Activated CD8-positive, alpha-beta memory T cell treated with anti-CD3 and anti-CD28 coated beads, Interleukin-2, amount 50 U/mL, for 4 hours (primary cell): ENCODE measurements at places on chromosomes 7 and 10.

- DNase-seq = peak; percentile 28
Measured at GRCh38 chr10:70381471-70382421, 679 bp downstream of the LRRC20 start.

- no peak for DNase-seq
Measured at GRCh38 chr10:114057855-114058254, 14.2 kb downstream of the ADRB1 start.

GRCh38 chr7:74020390-74020789, 7.6 kb upstream of the ELN start:
- no peak for DNase-seq

- no peak for DNase-seq
Measured at GRCh38 chr10:61301575-61301974, 151.6 kb downstream of the TMEM26 start.

DNA sequence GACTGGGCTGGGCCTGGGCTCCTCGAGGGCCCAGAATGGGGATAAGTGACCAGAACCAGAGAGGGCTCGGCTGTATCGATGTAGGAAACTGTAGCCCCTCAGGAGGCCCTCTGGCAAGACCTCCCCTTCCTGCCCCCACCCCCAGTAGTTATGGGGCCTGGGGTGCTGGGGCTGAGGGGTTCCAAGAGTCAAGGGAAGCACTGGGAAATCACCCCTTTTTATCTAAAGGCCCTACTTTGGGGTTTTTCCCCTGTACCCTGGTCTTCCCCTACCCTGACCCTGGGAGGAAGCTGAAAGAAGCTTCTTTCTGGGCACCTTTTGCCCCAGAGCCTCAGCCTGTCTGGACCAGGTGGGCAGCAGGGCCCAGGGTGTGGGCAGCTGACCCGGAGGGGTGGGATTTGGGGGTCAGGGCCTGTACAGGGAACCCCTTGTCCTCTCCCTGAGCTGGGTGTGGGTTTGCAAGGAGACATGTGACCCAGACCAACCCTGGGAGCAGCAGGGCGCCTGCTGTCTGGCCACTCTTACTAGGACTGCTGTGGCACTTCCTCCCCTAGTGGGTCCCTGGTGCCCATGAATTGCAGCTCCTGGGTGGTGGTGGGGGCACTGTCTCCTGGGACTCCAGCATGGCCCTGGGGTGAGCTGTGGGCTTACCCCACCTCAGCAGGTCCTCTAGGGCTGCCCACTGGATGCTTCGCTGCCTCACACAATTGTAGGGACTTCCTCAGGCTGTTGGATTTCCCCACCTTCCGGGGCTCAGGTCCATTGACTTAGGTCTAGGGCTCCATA, 1.5 kb downstream of the IRF5 start:
- no peak for DNase-seq

DNA sequence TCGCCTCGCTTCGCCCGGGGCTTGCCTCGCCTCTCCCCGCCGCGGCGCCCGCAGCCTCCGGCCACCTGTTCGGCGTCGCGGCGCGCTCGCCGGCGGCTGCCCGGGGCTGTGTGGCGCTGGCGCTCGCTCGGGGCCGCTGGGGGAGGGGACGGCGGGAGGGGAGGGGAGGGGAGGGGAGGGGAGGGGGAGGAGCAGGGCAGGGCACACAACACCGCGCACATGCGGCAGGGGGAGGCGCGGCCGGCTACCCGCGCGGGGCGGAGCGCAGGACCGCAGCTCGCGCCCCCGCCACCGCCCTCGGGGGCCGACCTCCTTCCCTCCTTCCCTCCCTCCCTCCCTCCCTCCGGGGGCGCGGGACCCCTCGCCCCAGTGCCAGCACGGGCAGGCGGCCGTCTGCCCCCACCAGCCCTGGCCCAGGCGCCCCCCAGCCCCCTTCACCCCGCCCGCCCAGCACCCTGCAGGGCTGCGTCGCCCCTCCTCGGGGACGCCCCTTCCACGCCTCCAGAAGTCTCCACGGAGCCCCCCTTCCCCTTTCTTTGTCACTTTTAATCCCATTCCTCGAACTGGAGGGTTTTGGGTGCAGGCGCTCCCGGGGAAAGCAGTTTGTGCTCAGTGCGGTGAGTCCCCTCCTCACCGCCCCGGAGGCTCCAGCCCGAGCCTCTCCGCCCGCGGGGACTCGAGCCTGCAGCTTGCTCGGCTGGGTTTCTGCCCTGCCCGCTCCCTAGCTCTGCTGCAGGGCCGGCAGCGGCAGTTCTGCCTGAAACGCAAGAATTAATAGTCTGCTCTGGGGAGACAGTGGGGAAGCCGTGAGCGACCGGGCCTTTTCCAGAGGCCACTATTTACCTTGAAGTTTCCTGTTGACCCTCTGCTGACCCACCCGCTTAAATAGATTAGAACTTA, at the start of gene PARD3:
Gene PARD3 (minus strand): TSS at position 112 of the 900 bp plus-strand sequence. CDS start 301 bp downstream, outside the sequence.
- no peak for DNase-seq

DNA sequence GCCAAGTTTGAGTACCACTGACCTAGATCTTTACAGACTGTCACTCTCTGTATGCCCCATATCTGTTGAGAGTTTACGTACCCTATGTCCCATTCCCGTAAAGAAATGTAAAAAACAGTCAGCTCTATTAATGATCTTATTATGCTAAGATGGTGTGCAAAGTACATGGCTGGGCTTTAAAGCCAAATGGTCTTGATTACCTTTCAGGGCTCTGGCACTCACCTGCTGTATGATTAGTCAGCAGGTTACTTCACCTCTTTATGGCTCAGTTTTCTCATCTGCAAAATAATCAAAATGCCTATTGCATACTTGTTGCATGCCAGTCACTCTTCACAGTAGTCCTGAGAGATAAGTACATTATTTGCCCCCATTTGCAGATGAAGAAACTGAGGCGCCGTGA, 54.2 kb downstream of the LHFPL3 start:
- DNase-seq = no peak

DNA sequence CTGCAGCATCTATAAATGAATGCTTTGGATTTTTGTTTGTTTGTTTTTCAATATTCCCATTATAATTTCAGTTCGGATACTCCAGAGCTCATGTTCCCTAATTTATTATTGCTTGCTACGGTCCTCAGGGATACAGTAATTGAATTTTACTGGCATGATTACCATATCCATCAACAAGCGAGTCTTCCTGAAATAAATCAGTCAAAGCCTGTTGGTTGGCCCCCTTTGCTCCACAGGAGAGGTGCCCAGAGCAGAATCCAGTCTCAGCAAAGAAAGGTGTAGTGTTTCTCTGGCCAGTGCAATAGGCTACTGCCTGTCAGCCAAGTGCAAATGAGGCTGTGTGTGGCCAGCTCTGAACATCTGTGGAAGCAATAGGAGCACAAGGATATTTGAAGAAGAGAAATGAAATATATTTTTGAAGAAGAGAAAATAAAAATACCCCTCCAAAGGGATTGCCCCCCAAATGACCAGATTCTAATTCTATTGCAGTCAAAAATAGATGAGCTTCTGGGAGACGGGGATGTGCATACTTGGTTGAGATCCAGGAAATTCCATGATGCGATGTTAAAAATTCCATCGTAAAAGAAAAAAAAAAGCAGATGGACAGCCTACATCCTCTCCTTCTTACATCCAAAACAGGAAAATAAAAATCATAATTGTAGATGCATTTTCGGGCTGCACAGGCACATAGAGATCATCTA, 18.1 kb downstream of the TRIL start:
- no peak for DNase-seq

DNA sequence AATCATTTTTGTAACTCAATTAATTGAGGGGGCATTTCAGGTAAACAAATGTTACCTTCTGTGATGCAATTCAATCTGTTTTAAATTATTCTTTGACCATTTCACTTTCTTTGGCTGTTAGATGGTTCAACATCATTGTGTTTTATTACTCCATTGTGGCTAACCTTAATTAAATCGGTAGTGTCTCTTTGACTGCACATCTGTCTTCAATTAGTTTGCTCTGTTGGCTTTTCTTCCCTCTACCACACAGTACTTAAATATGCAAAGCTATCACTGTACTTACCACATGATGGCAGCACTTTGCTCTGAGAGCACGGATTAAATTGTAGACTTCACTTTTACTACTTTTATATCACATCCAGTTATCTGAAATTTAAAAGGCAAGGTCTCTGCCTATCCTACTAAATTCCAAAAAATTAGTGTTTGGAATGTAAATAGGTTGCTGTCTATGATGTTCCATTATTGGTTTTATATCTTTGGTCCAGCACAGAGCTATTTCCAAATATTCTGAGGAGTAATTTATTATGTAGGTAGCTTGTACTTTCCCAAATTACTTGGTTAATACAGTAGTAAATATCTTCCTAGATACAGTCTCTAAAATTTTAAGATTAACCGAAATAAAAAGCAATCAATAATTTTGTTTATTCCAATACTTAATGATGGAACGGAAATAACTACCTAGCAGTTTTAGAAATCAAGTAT, 352.0 kb downstream of the PCLO start:
- DNase-seq = no peak

DNA sequence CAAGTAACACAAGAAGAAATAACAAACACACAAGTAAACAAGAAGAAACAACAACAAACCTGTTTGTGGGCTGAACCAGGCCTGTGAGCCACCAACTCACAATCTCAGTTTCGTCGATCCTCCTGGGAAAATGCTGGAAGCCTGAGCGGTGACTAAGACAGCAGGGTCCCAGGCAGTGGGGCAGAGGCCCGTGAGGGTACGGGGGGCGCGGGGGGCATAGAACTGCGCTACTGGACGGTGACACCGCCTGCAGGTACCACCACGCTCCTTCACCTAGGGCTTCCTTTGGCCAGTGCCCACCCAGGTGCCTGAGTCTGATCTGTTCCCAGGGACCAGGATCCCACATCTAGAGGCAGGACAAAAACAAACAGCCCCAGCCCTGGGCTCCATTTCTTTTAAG, 3.4 kb upstream of the CALN1 start:
- DNase-seq = no peak

GRCh38 chr10:43393606-43394360, 15.2 kb downstream of the HNRNPF start:
- no peak for DNase-seq

- no peak for DNase-seq
Measured at GRCh38 chr10:20768843-20769242, 128.3 kb downstream of the NEBL start.

DNA sequence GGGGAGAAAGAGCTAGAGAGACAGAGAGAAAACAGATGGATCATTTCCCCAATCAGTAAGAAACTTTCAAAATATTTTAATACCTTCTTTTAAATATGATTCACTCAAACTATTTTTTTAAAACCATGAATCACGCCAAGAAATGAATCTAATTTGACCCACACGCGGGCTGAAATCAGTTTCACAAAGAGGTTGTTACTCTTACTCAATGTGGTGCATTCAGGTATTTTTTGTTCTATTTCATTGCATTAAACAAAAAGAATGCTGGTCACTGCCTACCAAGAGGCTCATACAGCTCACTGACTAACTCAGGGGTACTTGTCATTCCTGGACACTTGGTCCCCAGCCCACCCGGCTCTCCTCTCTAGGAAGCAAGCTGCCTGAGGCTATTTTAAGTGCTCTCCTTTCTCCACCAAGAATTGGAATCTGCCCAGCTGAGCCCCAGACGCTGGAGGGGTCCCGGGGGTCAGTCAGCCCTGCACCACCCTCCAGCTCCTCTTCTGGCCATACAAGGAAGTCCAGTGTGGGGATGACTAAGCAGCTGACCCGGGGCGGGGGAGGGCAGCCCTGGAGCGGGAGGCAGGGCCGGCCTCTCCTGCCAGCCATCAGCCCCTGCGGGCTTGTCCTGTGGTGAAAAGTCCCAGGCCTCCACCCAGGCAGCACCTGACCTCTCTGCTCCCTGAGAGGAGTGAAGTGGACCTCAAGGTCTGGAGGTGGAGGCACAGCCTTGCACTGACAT, 21.7 kb upstream of the PFKP start:
- DNase-seq = no peak

DNA sequence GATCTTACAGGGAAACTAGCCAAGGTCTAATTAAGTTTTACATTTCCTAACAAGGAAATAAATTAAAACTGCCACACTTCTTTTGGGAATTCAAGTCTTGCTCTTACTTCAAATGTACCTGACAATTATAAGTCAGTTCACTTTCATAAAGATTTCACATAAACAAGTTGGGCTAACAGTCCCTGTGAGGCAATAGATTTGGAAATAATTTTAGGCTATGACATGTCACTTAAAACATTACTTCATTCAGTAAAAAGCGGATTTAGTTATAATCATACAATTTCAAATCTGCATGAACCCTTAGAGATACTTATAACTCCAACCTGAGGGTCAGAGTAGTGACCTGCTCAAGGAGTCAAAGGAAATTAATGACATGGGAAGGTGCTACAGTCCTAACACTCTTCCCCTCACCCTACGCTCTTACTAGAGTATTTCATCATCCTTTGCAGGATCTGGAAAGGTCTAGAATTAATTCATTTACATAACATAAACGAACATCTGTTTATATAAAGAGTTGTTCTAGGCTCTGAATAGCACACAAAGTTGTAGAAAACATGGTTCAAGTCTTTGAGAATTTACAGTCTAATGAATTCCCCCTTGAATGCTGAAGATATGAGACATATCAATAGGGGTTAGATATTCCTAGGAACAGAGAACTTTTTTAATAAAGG, 32.3 kb upstream of the DNAJB12 start:
- DNase-seq = no peak

DNA sequence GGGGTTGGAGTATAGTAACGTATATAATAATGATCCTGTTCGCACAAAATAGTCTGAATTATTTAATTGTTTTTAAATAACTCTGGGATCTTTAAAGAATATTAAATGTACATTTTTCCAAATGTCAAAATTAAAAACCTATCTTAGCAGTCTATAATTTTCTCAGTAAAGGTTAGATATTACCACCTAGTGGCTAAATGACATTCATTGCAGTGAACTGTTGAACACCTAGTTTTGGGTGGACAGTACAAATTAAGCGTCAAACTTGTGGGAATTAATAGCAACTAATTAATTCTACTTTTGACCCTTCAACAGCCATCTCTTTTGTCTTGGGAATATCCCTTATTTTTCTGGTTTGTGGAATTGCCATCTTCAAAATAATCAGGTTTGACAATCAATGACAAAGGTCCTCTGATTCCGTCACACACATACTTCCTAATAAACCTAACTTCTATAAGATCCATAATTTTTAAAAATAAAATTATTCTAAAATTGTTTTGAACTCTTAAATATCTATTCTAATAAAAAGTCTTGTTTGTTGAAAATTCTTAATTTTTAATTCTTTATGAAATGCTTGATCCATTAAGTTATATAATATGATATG, 165.7 kb downstream of the SEMA3D start:
- no peak for DNase-seq

DNA sequence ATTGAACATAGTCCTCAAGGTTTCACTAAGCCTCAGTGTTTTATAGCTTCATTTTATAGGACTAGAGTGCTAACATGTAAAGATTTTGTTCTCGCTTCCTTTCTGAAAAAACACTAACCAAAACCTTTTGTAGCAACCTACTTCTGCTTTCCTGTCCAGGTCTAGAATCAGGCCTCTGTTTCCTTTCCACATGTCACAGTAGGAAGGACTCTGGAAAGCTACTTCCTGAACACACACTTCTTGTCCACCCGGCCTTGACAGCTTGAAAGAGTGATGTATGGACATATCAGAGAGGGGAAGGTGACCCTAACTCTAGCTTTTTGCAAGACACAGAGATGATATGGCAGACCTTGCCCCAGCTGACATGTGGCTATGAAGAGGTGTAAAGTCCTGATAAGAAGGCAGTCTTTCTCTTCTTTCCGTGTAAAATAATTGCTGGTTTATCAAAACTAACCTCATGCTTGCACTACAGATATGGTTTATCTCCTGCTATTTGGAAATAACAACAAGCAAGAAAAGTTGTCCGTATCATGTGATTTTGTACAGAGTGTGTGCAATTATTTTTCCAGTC, 175.4 kb downstream of the SKAP2 start:
- no peak for DNase-seq
